ENCODE measurements at places on chromosomes 2 and 18.

GRCh38 chr2:143150287-143150686 lies 21.1 kb downstream of the ARHGAP15 start:
- no peak for DNase-seq

DNA sequence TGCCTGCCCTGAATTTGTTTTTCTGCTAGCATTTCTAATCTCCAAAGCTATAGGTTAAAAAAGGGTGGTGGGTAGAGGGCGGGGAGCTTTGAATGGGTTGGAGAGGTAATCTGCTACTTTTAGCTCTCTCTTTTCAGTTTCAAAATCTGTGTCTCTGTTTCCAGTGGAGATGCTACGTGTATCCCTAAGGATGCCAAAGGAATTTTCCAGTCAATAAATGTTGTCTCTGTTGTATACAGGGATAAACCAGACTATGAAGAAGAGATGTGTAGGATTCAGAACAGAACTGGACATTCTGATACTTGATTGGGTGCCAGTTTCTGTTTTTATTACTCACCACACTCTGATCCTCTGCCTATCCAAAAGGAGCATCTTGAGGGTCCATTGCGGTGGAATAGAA lies 50.1 kb downstream of the TMEM178A start:
- no peak for DNase-seq

DNA sequence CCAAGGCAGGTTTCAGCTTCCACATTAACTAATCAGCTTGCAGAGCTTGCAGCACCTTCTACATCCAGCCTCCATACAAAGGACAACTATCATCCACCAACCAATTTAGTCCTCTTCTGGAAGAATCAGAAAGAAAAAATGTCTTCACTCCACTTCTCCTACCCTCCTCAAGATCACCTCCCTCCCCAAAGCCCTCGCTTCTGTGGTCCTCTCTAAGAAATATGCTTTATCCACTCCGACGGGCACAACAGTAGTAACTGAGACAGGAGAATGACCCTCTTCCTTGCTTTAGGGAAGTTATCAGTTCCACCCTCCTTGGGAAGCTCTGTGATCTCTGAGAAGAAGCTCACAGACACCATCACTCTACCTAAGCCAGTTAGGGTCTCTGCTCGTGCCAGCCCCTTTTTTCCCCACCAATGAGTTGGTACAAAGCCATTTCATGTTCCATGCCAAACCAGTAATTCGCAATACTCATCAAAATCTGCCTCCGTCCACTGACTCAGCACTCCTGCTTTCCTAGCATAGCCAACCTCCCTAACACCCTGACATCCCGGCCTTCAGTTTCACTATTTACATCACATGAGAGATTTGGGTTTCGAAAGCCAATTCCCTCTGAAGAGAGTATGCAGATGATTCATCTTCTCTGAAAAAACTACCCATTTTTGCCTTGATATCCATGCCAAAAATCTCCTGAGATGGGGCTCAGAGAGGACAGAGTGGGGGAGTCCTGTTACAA lies 114.1 kb upstream of the PKDCC start:
- no peak for DNase-seq

DNA sequence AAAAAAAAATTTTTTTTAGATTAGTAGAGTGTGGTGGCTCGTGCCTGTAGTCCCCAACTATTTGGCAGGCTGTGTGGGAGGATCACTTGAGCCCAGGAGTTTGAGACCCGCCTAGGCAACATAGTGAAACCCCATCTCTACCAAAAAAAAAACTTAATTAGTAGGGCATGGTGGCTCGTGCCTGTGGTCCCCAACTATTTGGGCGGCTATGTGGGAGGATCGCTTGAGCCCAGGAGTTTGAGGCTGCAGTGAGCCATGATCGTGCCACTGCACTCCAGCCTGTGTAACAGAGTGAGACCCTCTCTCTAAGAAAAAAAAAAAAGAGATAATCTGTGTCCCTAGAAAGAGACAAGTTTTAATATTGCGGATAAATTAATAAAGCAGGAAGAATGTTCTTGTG lies 8.8 kb downstream of the GPR55 start:
- DNase-seq, result no peak

DNA sequence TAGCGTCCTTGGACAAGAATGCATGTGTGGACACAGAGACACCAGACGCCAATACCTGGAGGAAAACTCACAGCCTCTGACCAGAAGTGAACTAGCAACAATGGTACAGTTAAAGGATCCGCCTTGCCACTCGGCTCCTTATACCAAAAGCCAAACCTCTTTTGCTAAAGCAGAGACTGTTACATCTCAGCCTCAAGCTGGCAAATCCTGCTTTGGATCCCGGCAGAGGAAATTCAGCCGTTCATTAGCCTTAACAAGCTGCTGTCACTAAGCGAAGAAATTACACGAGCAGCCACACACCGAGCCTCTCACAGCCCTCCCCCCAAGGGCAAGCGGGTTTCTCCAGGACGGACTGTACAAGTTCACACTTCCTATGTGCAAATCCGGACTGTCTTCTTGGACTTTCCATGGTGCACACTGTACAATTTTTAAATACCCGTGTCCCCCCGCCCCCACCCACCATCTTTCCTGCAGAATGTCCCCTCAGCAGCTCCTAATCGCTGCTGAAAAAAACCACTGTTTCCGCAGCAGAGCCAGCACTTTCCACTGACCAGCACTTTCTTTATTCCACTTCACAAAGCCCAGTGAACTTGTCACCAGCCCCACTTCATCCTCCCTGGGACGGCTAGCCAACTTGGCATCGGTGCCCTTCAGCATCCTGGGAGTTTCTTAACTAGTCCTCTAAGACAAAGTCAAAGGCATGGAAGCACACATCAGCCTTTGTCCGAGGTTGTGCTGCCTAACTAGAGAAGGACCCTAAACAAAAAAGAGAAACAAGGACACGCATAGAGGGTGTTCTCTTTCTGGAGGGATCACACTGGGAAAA lies 1.5 kb downstream of the KLF7 start:
- peak; percentile 39 for DNase-seq

- no peak for DNase-seq
Observed at GRCh38 chr2:209253544-209253943, 170.3 kb upstream of the MAP2 start.

GRCh38 chr2:43367012-43367782 lies 140.8 kb upstream of the ZFP36L2 start:
- DNase-seq, result no peak

DNA sequence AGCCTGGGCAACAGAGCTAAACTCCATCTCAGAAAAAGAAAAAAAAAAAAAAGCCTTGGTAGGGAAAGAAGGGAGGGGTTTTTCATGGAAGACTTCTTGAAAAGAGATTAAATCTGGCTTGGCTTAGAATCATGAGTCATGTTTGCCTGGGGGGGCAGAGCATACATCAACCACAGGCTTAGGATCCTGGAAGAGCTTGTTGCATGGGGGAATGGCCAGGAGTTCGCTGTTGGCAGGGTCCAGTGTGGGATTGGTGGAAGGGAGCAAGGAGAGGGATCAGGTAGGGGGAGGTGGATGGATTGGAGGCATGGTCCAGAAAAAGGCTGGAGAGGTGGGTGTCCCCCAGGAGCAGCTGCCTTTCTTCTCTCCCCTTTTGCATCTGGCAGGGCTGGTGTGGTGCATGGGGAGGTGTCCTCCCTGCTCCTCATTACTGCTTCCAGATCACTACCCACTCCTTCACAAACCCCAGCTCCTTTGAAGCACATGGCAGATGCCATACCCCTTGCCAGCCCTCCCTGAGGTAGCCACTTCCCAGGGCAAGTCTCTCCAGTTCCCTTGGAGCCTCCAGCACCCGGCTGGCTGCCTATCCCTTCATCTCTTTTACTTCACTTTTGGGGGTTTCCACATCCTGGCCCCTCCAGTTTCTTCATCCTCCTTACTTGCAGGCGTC lies 2.5 kb downstream of the ARMC9 start:
- DNase-seq, result no peak

DNA sequence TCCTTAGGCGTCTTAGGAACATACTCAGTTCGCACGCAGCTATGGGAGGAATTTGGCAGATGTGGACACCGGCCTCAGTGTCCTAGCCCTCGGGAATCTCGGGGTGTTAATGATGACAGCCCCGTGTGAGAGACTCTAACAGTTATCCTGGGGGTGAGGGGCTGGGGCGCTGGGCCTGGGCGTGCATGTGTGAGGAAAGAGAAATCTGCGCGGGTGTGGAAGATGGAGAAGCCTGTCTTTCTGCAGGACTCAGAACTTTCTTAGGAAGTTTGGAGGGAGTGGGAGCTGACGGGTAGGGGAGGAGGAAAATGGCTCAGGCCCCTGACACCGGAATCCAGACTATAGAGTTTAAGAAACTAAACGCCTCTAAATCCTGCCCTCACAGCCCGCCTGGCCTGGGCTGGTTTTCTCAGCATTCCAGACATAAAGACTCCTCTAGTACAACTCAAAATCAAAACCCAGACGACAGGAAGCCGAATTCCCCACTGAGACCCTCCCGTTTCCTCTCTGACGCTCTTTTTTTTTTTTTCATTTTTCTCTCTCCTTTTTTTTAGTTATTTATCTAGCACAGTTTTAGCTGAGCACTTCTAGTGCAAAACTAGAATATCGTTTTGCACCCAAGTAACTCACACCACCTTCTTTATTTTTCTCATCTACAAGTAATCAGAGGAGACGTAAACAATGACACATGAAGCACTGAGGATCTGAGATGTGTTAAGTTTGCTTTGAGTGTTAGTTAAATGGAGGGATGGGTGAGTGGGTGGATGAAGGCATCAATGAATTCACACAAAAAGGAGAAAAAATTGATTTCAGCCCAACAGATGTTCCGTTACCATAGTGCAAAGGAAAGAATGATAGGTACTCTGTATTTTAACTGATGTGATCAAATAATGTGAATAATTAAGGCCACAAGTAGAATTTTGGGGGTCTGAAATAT lies 1.2 kb upstream of the HAAO start:
- no peak for DNase-seq

All from CD4-positive, alpha-beta T cell treated with Interleukin-15 for 4 hours (primary cell).